ENCODE measurements at places on chromosomes 12 and 14.

GRCh38 chr12:45718306-45718705 lies 11.2 kb upstream of the ARID2 start:
- no peak for DNase-seq

- peak; percentile 12 for DNase-seq
Observed at GRCh38 chr12:25130741-25131188, 64.2 kb downstream of the DNAI7 start.

DNA sequence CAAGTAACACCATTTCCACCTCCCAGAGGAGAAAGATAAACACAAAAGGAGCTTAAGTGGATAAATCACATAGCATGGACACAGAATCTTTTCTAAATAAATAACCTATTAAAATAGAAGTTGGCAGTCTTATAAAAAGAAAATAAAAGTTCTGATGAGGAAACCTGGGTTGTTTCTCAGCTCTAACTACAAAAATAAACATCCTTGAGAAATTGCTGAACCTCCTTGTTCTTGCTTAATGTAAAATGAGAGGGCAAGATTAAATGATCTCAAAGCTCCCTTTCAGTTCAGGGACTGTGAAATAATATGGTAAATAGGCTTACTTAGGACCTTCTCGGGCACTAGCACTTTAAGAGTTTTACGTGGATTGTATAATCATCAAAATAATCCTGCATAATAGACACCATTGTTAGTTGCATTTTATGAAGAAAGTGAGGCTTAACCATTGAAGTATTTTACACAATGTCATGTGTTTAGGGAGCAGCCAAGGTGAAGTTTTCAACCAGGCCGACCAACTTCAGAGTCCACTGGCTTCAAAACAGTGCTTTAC lies 214.0 kb upstream of the NOVA1 start:
- DNase-seq = no peak

- DNase-seq = no peak
Observed at GRCh38 chr12:81953541-81953940, 194.4 kb upstream of the PPFIA2 start.

- DNase-seq = no peak
Observed at GRCh38 chr12:132695431-132695830, 8.0 kb downstream of the PXMP2 start.

GRCh38 chr14:29028973-29029582 lies 262.5 kb downstream of the FOXG1 start:
- DNase-seq = no peak

- no peak for DNase-seq
Observed at GRCh38 chr14:79575032-79575431, 636.3 kb downstream of the DIO2 start.

All from NCI-H2107 (cell line).